Natural killer cell (primary cell): ENCODE measurements at places on chromosomes 2 and 18. TPM values are rescaled to one million over a fixed set of nuclear protein-coding genes. Genes with fewer than 3 reads are reported as not detected.

ADRA2B gene
- 1.3 TPM for total RNA-seq

- peak; percentile 16 for DNase-seq
- peaks cover 23% of the 10 kb centered on the region for H3K4me1 ChIP-seq
- H3K4me3 ChIP-seq = no peak overlapping the region
- no peaks in the 10 kb centered on the region for H3K36me3 ChIP-seq
- no peaks in the 10 kb centered on the region for H3K27me3 ChIP-seq
- H3K27ac ChIP-seq = peak overlapping the region; percentile 60
Measured at GRCh38 chr18:56647071-56647470, 4.1 kb upstream of the WDR7 start.

DNA sequence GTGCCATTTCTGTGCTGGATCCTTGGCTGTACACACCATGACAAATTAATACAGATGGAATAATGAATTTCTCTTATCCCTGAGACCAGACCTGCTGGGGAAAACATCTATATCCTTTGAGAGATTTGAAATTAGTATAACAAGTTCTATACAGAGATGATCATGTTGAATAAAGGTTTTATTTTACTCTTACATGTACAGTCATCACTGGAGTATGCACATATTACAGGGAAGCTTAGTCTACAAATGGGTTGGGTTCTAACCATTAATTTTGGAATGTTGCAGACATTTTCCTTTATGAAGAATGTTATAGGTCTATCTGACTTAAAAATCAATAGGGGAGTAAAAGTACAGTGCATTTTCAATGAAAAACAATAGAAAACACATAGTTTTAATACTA is 29.9 kb upstream of the MMADHC start:
- no peak overlapping the region for H3K4me3 ChIP-seq
- H3K4me1 ChIP-seq = no peaks in the 10 kb centered on the region
- no peaks in the 10 kb centered on the region for H3K27me3 ChIP-seq
- H3K27ac ChIP-seq = no peak overlapping the region

- no peaks in the 10 kb centered on the region for H3K27me3 ChIP-seq
- peaks cover 6% of the 10 kb centered on the region for H3K4me1 ChIP-seq
- peak; percentile 92 for DNase-seq
- no peak overlapping the region for H3K4me3 ChIP-seq
Measured at GRCh38 chr2:27703638-27704341, 40.1 kb downstream of the SLC4A1AP start.

DNA sequence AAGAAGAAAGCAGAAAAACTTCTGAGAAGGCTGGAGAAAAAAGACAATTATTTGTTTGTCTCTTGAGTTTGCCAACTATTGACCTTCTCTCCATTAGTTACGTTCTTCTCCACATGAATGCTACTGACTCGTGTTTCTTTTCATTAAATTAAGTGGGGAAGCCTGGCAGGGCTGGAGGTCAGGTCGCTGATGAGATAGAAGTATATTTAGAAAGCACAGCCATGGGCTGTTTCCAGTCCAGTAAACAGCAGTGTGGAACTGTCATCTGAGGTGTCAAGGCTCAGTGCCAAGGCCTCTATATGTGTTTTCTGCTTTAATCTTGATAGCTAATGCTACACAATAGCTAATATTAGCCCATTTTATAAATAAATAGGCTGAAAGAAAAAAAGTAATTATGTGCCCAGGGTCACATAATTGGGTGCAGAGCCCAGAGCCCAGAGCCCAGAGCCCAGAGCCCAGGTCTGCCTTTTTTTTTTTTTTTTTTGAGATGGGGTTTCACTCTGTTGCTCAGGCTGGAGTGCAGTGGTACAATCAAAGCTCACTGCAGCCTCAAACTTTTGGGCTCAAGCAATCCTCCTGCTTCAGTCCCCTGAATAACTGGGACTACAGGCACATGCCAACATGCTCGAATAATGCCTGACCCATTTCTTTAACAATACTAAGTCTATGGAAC is 6.3 kb downstream of the MSGN1 start:
- no peaks in the 10 kb centered on the region for H3K27me3 ChIP-seq
- H3K4me1 ChIP-seq = no peaks in the 10 kb centered on the region
- no peaks in the 10 kb centered on the region for H3K36me3 ChIP-seq
- no peak overlapping the region for H3K4me3 ChIP-seq
